ENCODE measurements at places on chromosomes 11 and 22.

DNA sequence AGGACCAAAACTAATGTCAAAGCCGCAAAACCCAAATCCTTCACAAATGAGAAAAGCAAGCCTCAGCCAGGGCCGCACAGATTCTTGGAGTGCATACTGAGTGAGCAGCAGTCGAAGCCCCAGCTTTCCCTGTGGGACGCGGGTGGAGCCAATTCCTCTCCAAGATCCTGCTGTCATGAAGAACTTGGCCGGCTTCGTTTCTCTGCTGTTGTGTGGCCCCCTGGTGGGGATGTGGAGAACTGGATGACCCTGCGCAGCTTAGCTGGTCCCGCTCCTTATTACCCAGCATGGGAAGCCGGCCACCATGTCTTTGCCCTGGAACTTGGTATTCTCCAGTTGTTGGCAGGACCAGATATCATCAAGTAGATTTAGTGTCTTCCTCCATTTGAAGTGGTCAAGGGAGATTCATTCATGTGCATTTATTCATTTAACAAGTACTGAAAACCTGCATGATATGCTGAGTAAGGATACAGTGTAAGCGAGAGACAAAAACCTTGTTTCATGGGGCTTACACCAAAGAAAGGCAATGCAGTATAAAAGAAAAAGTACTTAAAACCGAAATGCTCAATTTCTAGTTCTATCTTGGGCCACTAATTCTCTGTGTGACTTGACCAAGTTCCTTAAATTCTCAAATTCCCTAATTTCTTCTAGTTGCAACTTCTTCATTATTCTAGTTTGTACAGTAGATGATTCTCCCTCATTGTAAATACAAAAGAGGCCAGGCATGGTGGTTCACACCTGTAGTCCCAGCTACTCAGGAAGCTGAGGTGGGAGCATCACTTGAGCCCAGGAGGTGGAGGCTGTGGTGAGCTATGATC, 56.7 kb upstream of the CRTAM start:
- peak; percentile 84 for DNase-seq

GRCh38 chr11:72704028-72704782, 30.0 kb upstream of the PDE2A start:
- no peak for DNase-seq

GRCh38 chr11:108967571-108967970, 302.7 kb downstream of the DDX10 start:
- DNase-seq = peak; percentile 75

DNA sequence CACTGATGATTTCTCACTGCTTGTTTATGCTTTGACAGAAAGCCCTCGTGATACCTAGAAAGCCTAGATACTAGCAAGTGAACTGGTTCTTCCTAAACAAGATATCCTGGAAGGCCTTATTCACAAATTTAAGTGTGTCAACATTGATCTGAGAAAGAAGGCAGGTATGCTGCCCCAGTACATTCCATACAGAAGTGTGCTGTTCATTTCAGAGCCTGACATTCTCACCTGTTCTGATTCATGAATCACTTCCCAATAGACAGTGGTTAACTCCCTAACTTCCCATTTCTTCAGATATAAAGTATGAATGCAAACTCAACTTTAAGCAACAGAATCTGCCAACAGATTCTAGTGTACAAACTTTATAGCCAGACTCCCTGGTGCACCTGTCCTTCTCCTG, 15.5 kb upstream of the RASSF10 start:
- no peak for DNase-seq

DNA sequence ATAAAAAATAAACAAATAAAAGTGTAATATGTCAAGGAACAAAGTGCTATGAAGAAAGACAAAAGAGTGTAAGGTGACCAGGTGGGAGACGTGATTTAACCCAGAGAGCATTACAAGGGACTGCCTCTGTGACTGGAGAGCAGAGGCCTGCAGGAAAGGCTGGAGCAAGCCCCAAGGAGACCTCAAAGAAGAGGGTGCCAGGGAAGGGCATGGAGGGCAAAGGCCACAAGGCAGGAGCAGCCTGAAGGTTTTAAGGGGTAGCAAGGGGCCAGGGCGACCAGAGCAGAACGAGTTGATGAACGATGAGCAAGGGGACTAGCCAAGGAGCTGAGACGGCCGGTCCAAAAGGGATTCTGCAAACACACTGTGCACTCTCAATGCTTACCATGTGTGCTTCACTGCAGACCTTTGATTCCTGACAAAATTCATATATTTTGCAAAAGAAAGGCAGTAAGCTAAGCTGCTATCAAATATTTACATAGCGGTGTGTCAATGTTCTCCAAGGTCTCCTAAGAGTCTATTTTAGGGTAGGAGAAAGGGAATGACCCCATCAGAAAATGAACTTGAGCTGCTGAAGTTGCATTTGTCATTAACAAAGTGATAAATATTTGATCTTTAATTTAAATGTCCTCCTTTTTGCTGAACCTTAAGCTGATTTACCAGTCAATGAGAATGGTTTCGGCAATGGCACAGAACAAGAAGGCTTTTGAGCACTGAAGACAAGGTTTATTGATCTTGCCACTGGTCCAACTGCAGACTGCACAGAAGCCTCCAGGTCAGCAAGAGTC, 50.5 kb downstream of the SMCO4 start:
- no peak for DNase-seq

- DNase-seq = no peak
These were observed 2.2 kb upstream of the ABTB2 start for GRCh38 chr11:34360046-34360445.

DNA sequence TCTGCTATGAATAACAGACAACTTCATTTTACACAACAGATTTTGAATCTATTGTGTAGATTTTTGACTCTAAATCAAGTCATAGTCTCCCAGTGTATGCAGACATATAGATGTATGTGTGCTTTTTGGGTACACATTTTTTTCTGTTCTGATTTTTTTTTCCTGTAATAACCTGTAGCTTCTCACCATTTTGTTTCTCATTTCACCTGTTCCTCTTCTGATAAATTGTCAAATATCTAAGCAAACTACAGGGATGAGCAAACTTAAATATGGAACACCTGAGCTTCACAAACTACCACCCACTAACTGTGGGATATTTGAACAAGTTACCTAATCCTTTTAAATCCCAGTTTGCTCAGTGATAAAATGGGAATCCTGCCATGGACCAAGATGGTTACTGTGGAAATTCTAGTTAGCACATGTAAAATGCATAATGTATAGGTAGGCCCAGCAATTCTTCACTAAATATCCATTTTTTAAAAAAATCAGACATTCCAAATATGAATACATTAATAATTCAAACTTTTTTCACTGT, 15.7 kb downstream of the LGR4 start:
- DNase-seq = no peak

- DNase-seq = no peak
These were observed 652.0 kb upstream of the CCDC90B start for GRCh38 chr11:83938148-83938547.

GRCh38 chr11:119752946-119753345, 23.9 kb upstream of the NECTIN1 start:
- no peak for DNase-seq
